ENCODE measurements at places on chromosomes 7 and 10.
A peak's percentile ranks its signal among the peaks of the same experiment; 100 is the strongest.

- DNase-seq = no peak
Observed at GRCh38 chr7:16563281-16564022, 36.8 kb downstream of the LRRC72 start.

- DNase-seq = no peak
Observed at GRCh38 chr10:35611750-35612149, 6.6 kb downstream of the GJD4 start.

DNA sequence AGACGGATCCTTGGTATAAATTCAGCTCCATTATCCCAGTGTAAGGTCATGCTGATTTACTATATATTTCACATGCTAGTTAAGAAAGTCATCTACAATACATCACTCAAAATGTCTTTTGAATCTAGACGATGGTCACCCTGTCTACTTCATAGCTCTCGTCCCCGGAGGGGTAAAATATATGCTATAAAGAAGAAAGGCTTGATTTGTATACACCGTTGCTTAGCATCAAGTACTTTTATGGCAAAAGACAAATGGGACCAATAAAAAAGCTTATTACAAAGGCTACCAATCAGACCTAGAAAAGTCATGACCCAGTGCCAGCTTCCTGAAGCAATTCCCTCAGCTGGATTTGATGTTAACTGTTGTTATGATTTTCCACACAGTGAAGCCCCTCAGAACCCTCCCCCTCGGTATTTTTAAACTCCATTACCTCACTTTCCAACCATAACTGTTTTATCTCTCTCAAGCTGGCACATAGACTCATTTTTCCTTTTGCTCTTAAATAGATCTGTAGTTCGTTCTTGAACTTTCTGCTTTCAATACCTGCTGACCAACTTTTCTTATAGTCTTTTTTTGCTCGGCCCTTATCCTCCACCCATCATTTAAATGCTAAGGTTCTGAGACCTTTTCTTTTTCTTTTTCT lies 104.9 kb downstream of the DOCK4 start:
- peak; percentile 50 for DNase-seq

DNA sequence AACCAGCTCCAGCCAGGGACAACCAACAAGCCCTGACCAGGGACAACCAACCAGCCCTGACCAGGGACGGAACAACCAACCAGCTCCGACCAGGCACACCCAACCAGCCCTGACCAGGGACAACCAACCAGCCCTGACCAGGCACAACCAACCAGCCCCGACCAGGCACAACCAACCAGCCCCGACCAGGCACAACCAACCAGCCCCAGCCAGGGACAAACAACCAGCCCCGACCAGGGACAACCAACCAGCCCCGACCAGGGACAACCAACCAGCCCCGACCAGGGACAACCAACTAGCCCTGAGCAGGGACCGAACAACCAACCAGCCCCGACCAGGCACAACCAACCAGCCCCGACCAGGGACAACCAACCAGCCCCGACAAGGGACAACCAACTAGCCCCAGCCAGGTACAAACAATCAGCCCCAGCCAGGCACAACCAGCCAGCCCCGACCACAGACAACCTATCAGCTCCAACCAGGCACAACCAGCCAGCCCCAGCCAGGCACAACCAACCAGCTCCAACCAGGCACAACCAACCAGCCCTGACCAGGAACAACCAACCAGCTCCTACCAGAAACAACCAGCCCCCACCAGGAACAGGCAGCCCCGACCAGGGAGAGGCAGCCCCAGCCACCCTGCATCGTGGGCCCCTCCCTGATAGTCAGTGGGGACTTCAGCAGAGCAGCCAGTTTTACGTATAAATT lies 56.4 kb downstream of the PROSER2 start:
- no peak for DNase-seq

GRCh38 chr10:117320050-117320665 lies 55.1 kb downstream of the PDZD8 start:
- DNase-seq = peak; percentile 27

GRCh38 chr10:47092376-47092775 lies 181.1 kb downstream of the PTPN20 start:
- no peak for DNase-seq

GRCh38 chr10:129523723-129524316 lies 56.8 kb downstream of the MGMT start:
- DNase-seq = no peak

DNA sequence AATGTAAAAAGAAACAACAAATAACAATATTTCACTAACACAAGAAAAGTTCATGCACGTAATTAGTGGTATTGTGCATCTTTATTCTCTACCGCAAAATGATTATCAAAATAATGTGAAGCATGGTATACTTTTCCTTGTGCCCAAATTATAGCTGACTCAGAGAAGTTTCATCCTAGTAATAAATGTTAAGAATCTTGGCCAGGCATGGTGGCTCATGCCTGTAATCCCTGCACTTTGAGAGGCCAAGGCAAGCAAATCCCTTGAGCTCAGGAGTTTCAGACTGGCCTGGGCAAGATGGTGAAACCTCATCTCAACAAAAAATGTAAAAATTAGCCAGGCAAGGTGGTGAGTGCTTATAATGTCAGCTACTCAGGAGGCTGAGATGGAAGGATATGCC lies 105.0 kb downstream of the KMT2C start:
- no peak for DNase-seq

- peak; percentile 83 for DNase-seq
Observed at GRCh38 chr10:22230158-22230833, 12.5 kb upstream of the EBLN1 start.

GRCh38 chr7:20788420-20788990 lies 1.8 kb upstream of the SP8 start:
- no peak for DNase-seq

DNA sequence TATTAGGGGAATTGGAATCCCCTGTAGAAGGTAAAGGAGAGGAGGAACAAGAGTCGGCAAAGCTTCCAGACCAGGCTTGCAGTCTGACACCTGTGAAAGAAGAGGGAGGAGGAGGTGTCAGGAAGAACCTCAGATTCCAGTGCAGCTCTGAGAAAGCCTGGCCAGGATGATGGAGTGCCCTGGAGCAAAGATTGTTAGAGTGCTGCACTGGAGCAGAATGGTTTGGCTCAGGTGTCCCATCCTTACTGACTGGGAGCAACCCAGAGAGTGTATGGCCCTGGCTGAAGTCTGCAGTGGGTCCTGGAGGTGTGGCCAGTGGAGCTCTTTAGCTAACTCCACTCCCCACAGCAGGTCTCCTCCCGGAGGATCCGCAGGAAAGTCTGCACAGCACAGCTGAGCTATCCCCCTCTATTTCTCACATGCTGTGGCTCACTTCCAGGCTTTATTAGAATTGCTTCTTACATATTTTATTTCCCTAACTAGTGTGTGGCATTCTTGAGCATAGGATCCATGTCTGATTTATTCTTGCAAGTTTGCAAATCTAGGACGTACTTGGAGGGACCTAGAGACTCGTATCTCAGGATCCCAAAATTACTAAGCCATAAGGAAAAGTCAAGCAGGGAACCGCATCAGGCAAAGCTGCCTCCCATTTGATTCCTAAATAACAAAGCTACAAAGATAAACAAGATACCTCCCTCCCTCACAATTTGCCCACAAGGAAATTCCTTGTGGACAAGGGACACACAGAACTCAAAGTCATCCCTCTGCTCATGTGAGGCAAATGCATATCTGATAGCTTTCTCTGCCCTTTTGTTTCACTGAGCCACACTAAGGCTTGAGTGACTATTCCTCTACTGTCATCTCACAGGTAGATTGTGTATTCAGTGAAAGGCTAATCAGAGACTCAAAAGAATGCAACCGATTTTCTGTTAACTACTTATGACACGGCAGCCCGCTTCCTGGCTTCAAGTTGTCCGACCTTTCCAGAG lies 58.8 kb downstream of the VIM start:
- peak; percentile 3 for DNase-seq

DNA sequence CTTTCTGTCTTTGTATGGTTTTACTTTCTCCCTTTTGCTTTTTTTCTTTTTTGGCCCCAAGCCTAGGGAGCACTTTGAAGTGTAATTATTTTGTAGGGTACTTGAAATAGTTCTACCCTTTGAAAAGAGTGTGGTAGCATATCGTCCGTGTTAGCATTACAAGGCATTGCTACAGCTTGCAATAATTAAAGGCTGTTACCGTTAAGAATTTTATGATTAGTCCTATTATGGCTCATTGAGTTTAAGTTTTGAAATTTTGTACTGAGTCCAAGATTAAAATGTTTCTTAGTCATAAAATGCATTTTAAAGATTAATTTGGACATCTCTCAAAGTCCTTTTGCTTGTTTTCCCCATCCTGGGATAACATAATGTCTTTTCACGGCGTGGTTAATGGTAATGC lies 490.0 kb upstream of the LRRN3 start:
- peak; percentile 20 for DNase-seq

DNA sequence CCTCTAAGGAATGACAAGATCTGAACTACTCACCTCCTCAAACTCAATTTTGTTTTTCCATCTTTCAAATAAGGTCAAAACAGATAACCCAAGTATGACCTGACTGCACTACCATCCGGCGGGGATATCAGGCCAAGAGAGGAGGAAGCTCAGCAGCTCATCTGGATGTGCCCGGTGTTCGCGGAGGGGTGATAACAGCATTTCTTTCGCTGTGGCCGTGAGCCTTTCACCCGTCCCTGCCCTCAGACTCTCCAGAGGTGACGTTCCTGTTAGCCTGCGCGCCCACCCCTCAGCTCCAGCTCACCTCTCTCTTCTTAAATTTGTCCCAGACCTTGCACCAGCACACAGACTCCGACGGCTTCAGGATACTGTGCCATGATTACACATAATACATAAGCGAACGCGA lies 526 bp downstream of the ZNF248 start:
- peak; percentile 43 for DNase-seq

DNA sequence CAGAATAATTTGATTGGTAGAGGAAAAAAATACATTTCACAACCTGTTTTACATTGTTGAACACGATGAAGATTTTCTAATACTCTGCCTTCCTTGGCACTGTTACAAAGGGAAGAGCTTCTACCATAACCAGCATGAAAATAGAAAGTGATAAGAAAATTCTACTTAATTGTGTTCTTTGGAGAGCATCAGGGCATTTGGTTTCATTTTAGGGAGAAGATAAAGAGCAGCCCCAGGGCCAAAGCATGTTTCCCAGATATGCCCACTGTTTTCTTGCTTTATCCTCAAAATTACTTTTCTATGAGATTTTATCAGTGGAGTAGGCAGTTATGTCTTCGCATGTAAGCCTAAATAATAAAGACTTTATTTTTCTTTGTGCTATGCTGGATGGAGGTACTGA lies 9.5 kb downstream of the CHRM2 start:
- DNase-seq = no peak

DNA sequence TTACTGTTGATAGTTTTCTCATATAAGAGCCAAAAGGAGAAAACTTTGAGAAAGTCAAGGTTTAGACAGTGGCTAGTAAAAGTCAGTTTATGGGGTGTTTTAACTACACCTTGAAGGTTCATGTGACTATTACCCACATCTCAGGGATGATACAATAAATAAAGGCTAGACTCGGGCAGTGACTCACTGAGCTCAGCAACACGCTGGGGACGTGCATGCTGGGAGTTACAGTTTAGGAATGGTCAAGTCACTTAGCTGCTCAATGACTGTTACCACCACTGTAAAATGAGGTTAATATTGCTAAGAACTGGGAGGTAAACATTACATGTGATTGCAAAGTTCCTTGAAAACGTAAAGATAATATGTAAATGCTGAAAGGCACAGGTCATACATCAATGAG lies 1254.4 kb upstream of the PHF14 start:
- no peak for DNase-seq

- DNase-seq = peak; percentile 22
Observed at GRCh38 chr7:52831321-52831720, 204.1 kb upstream of the POM121L12 start.

- DNase-seq = no peak
Observed at GRCh38 chr7:1965579-1966294, 267.0 kb downstream of the MAD1L1 start.

DNA sequence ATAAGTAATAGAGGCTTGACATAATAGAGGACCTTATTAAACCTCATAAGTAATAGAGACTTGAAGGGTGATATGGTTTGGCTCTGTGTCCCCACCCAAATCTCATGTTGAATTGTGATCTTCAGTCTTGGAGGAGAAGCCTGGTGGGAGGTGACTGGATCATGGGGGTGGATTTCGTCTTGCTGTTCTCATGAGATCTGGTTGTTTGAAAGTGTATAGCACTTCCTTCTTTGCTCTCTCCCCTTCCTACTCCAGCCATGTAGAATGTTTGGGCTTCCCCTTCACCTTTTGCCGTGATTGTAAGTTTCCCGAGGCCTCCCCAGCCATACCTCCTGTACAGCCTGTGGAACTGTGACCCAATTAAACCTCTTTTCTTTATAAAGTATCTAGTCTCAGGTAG lies 8.6 kb downstream of the KIFBP start:
- no peak for DNase-seq

DNA sequence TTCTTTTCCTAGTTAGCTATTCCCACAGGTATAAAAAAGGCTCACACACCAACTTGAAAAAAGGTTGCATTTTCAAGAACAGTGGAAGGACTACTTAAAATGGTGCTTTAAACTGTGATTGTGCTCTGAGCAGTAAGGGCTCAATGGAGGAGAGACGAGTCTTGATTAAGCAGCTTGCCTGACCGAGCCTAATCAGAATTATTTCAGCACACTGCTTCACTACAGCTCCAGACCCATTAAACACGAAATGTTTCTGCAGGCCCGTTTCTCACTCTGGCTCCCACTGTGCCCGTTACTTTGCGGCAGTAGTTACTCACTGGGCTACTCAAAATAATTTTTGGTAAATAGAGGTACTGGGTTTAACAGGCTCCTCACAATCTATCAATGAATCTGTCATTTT lies 126.0 kb downstream of the NRCAM start:
- DNase-seq = no peak

GRCh38 chr10:58367069-58367468 lies 18.1 kb upstream of the TFAM start:
- no peak for DNase-seq

DNA sequence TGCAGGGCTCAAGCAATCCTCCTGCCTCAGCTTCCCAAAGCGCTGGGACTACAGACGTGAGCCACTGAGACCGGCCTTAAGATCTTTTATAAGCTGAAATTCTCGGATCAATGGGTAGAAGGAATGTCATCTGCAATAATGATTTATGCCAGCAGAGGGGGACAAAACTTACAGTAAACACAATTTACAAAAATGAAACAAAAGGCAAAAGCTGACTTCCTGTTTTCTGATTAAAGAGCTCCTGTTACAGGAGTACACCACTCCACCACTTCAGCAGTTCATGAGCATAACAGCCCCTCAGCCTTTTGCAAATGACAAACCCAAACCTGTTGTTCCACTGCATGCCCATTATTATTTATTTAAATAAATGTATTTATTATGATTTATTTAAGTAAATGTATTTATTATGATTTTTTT lies 88.5 kb upstream of the ATP6V0A4 start:
- DNase-seq = peak; percentile 83

- DNase-seq = no peak
Observed at GRCh38 chr7:44110719-44111635, 6.8 kb downstream of the AEBP1 start.

DNA sequence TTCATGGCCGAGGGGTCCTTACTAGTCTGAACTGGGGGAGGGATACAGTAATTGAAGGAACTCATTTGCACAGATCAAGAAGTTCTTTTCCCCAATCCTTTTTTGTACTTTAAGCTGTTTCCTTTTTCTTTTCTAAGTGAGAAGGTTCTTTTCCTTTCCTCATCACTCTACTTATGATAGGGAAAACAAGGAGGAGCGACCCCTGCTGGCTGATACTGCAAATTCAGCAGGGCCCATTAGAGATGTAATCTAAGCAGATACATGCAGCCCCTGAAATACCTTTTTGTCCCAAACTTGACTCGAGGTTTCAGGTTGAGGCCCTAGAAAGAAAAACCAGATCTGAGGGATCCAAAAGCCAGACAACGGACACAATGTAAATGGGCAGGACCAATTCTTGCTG lies 305.5 kb downstream of the DNAJB9 start:
- DNase-seq = no peak

GRCh38 chr10:102523250-102524029 lies 19.7 kb downstream of the SUFU start:
- no peak for DNase-seq
